Right lobe of liver (tissue), 6 donors: ENCODE measurements at places on chromosomes 12 and 14. TPM values are rescaled to one million over a fixed set of nuclear protein-coding genes. Genes with fewer than 3 reads are reported as not detected.

The CD27 gene
- total RNA-seq = 0.33 TPM

The IFNG-AS1 gene
- total RNA-seq = not detected

The C14orf132 gene
- total RNA-seq = 2.4 TPM

The TMTC3 gene
- 15.3 TPM for total RNA-seq

The SPIC gene
- 2.3 TPM for total RNA-seq

The VASH1 gene
- total RNA-seq = 4.1 TPM

The CTSG gene
- not detected for total RNA-seq

The SNW1 gene
- total RNA-seq = 17.9 TPM

The MIP gene
- total RNA-seq = 0.76 TPM

DNA sequence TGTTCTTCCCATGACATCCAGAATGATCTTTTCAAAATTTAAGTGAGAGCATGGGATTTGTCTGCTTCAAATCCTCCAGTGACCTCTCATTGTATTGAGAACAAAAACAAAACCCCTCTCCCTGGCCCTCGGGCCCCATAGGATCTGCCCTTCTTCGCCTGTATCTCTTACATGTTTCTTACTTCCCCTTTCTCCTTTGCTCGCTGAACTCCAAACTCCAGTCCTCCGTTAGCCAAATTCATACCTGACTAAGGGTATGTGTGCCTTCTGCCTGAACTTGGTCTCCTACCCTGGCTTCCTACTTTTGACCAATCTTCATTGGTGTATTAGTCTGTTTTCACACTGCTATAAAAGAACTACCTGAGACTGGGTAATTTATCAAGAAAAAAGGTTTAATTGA lies 13.2 kb upstream of the TSPAN11 start:
- no peak for DNase-seq

GRCh38 chr12:104462931-104463339 lies 6.2 kb downstream of the CHST11 start:
- DNase-seq = no peak

- DNase-seq = no peak
Observed at GRCh38 chr12:67477681-67478265, 170.8 kb upstream of the DYRK2 start.

DNA sequence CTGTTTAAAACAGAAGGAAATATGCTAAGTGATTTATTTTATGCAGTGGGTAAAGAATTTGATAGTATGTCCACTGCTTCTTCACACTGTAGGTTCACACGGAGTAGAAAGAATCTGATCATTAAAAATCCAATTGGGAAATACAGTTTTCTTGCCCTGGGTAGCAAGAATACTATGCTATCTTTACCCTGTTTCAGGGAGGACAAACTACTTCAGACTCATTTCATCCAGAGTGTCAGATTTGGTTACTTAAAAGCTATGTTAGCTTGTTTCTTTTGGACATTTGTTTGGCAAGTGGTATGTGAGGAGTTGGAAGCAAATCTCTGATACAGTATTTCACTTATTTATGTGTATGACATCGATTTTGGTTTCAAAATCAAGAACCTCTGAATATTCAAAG lies 4.3 kb downstream of the FRS2 start:
- no peak for DNase-seq

- DNase-seq = no peak
Observed at GRCh38 chr12:47527816-47528215, 178.0 kb downstream of the RPAP3 start.

- DNase-seq = no peak
Observed at GRCh38 chr12:26334621-26335124, 139.3 kb downstream of the SSPN start.

- no peak for DNase-seq
Observed at GRCh38 chr12:78470354-78471195, 394.0 kb upstream of the SYT1 start.

- DNase-seq = no peak
Observed at GRCh38 chr14:74516451-74517160, 23.0 kb downstream of the ISCA2 start.
